ENCODE measurements at places on chromosomes 5 and 9.

- no peaks in the 10 kb centered on the region for H3K27me3 ChIP-seq
- no peaks in the 10 kb centered on the region for H3K36me3 ChIP-seq
- DNase-seq = no peak
- no peak overlapping the region for H3K27ac ChIP-seq
- H3K4me3 ChIP-seq = no peak overlapping the region
These were observed 388.5 kb upstream of the PAPPA start for GRCh38 chr9:115765060-115765459.

- H3K36me3 ChIP-seq = peaks cover 30% of the 10 kb centered on the region
- DNase-seq = no peak
- H3K27ac ChIP-seq = peak overlapping the region; percentile 38
- H3K4me3 ChIP-seq = no peak overlapping the region
- H3K27me3 ChIP-seq = no peaks in the 10 kb centered on the region
These were observed 7.5 kb upstream of the TOR2A start for GRCh38 chr9:127742435-127743088.

DNA sequence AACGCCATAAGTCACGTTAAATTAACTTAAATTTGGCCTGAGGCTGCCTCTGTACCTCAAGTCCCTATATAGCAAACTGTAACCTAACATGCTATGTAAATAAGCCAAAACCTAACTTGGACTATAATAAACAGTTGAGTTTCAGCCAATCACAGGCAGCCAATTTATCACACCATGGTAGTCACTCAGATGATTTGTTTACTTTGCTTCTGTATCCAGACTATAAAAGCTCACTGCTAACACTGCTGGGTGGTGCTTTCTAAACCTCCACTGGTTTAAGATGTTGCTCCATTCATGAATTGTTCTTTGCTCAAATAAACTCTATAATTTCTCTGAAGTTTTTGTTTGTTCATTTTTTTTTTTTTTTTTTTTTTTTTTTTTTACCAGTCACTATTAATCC lies 62.8 kb downstream of the TRPM3 start:
- H3K27me3 ChIP-seq = no peaks in the 10 kb centered on the region
- no peak overlapping the region for H3K4me3 ChIP-seq
- no peak overlapping the region for H3K27ac ChIP-seq
- DNase-seq = no peak
- no peaks in the 10 kb centered on the region for H3K4me1 ChIP-seq
- H3K36me3 ChIP-seq = no peaks in the 10 kb centered on the region

GRCh38 chr9:18605766-18606180 lies 131.8 kb downstream of the ADAMTSL1 start:
- no peaks in the 10 kb centered on the region for H3K36me3 ChIP-seq
- H3K27me3 ChIP-seq = no peaks in the 10 kb centered on the region
- no peak overlapping the region for H3K4me3 ChIP-seq
- no peaks in the 10 kb centered on the region for H3K4me1 ChIP-seq
- no peak for DNase-seq

- peaks cover under 1% of the 10 kb centered on the region for H3K27me3 ChIP-seq
- H3K4me1 ChIP-seq = no peaks in the 10 kb centered on the region
- no peak overlapping the region for H3K4me3 ChIP-seq
- no peak for DNase-seq
- no peaks in the 10 kb centered on the region for H3K36me3 ChIP-seq
- H3K27ac ChIP-seq = no peak overlapping the region
These were observed 93.5 kb downstream of the GLDC start for GRCh38 chr9:6552033-6552432.
